ENCODE measurements at places on chromosomes 2 and 18. TPM values are rescaled to one million over a fixed set of nuclear protein-coding genes. Genes with fewer than 3 reads are reported as not detected.

PDK1 gene
- 17.5 TPM for total RNA-seq

RNF103 gene
- total RNA-seq, result 44.4 TPM

TUBA4A gene
- 17.8 TPM for total RNA-seq

SERPINB5 gene
- total RNA-seq, result not detected

POTEI gene
- not detected for total RNA-seq

CTIF gene
- 24.4 TPM for total RNA-seq

DNA sequence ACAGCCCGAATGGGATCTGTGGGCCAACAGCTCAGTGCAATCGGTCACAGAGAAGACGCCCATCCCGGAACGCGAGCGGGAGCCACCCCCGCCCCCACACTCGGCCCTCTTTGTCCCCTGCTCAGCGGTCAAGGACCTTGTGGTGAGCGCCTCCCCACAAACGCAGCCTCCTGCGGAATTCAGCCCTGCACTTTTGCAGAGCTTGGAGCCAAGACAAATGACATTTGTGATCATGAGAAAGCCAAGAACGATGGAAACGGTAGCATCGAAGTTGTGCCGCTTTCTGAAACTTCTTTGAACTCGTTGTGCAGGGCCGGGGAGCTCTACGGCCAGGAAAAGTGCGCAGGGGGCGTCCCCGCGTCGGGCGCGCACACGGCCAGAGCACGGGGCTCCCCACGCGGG, 6.7 kb upstream of the SALL3 start:
- no peaks in the 10 kb centered on the region for H3K36me3 ChIP-seq
- peaks cover 18% of the 10 kb centered on the region for H3K4me1 ChIP-seq
- DNase-seq, result no peak
- no peak overlapping the region for H3K4me3 ChIP-seq

DNA sequence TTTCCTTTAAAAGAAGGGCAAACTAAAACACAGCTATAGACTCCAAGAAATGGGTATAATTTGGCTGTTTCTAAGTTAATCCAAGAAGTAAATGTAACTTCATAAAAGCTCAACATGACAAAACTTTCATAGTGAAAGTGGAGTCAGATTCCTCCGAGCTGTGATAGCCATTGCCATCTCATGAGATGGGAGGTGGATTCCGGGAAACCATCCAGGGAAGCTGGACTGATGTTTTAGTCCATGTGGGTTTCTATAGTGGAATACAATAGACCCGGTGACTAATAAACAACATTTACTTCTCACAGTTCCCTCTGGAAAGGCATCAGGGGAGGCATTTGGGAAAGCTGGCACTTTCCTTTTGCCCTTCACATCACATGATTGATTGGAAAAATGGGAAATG, 10.0 kb upstream of the LAPTM4A start:
- H3K27ac ChIP-seq, result no peak overlapping the region
- no peak overlapping the region for H3K4me3 ChIP-seq
- no peaks in the 10 kb centered on the region for H3K27me3 ChIP-seq
- no peak for DNase-seq
- H3K4me1 ChIP-seq, result peaks cover 5% of the 10 kb centered on the region

DNA sequence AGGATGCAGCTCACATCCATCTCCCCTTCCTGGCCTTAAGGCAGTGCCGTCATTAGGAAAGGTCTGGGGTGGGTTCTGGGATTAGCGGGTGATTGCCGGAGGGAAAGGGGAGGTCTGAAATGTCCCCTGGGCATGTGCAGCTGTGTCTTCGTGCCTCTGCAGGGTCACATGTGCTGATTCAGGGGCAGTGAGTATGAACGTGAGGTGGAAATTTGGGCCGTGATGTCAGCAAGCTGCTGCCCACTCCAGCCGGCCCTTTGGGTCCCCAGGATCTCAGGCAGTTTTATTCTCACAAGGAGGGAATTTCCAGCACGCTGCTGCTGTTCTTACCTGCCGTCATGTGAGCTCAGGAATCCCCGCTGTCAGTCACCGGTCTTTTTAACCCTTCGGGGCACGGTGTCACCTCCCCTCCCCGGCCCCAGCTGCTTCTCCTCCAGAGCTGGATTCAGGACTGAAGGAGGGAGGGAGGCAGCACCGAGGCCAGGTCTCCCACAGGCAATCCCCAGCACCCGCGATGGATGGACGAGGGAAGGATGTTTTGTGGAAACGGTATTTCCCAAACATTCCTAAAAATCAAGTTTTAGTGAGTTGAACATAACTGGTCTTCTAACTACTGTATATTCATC, 23.5 kb downstream of the GPR35 start:
- DNase-seq, result no peak
- no peaks in the 10 kb centered on the region for H3K36me3 ChIP-seq
- H3K4me1 ChIP-seq, result no peaks in the 10 kb centered on the region

DNA sequence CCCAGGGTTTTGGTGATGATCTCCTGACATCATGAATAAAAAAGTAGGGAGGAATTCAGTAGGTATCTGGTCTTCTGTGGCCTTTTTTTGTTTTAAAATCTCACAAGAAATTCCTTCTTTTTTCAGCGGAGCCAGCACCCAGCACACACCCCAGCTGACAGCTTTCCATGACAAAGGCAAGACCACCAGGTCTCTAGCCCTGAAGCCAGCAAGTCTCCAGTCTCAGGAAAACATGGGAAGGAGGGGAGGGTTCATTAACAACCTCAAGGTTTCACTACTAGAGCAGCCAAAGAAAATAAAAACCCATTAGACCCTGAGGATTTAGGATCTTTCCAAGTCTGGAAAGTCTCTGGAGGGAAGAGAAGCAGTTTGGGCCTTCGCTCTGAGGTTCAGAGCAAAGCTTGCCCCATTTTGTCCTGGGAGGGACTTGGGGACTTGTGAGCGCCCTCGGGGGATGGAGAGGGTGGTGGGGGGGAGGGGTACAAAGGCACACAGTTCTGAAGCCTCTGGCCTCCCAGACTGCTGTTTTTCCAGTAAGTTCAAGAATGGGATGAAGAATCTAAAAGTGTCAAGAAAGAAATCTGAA, 9.0 kb downstream of the FOXI3 start:
- no peaks in the 10 kb centered on the region for H3K36me3 ChIP-seq
- no peaks in the 10 kb centered on the region for H3K4me1 ChIP-seq
- no peak overlapping the region for H3K4me3 ChIP-seq
- DNase-seq, result no peak
- no peaks in the 10 kb centered on the region for H3K27me3 ChIP-seq

DNA sequence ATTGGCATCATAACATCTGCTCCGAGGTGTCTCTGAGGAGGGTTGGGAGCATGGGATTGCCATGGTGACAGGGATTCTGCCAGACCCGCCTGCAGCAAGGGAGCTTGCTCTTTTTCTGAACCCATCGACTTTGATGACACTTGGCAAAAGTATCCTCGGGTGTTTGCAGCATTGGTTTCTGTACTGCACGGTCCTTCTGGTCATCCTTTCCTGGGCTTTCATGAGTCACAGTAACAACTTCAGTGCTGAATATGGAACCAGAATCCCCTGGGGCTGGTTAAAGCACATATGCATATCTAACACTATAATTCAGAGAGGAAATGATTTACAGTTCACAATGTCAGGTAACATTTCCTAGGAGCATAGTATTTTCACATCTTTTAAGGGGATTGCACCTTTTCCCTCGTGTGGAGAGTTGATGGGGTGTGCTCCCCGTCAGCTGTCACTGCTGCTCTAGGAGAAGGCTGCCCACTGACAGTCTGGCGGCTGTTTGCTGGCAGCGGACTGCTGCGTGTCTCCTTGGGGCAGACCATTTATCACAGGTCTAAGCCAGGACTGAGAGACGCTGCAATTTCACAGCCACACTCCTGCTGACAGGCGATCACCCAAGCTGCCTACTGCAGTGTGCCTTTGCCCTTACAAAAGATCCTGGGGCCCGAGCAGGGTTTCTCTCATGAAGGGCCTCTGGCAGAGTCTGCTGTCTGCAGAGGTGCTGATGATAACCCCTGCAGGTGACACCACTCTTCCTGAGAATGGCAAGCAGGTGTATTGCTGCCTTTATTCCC, 425.3 kb downstream of the THSD7B start:
- no peak for DNase-seq
- no peak overlapping the region for H3K27ac ChIP-seq
- no peaks in the 10 kb centered on the region for H3K36me3 ChIP-seq
- no peaks in the 10 kb centered on the region for H3K27me3 ChIP-seq
- no peaks in the 10 kb centered on the region for H3K4me1 ChIP-seq
- no peak overlapping the region for H3K4me3 ChIP-seq

- H3K4me1 ChIP-seq, result no peaks in the 10 kb centered on the region
- H3K4me3 ChIP-seq, result no peak overlapping the region
- DNase-seq, result no peak
- no peaks in the 10 kb centered on the region for H3K27me3 ChIP-seq
- H3K36me3 ChIP-seq, result no peaks in the 10 kb centered on the region
- no peak overlapping the region for H3K27ac ChIP-seq
Measured at GRCh38 chr2:174595116-174595809, 2.3 kb downstream of the WIPF1 start.

DNA sequence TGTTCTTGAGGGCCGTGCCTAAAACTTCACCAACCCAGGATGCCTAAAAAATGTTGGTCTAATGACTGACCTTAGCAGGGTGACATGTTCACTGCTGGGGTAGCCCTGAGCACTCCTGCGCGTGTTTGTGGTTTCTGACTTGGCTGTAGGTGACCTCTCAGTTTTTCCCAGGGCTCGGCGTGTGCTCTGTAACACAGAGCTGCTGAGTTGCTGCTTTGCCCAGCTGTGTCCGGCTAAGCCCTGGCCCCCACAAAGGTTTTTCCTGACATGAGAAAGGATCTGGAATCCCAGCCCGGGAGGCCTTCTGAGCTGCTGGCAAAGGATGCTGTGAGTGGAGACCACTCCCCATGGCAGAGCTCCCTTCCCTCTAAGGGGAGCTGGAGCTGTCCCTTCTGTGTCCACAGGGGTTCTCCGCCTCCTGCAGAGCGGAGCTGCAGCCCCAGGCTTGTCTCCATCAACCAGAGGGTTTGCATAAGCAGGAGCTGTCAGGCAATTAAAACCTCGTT, 52.7 kb downstream of the CRIM1 start:
- H3K27ac ChIP-seq, result peak overlapping the region; percentile 64
- H3K27me3 ChIP-seq, result no peaks in the 10 kb centered on the region
- no peaks in the 10 kb centered on the region for H3K36me3 ChIP-seq

DNA sequence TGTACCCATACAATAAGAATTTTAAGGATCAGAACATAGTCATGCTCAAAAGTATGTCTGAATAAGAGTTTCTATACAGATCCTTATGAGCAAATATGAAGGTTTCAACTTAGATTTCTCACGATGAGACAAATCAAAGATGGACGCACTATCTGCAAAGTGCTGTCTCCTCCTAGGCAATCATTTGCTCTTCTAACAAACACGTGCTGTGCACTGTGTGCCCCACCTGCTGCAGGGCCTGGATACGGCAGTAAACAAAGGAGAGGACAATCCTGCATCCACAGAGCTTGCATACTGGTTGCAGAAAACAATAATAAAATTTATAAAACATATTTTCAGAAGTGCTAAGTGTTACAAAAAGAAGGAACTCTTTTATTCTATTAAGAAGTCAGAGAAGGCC, 39.9 kb upstream of the KIDINS220 start:
- no peaks in the 10 kb centered on the region for H3K27me3 ChIP-seq
- no peak overlapping the region for H3K4me3 ChIP-seq
- no peaks in the 10 kb centered on the region for H3K4me1 ChIP-seq
- DNase-seq, result no peak
- H3K36me3 ChIP-seq, result no peaks in the 10 kb centered on the region

DNA sequence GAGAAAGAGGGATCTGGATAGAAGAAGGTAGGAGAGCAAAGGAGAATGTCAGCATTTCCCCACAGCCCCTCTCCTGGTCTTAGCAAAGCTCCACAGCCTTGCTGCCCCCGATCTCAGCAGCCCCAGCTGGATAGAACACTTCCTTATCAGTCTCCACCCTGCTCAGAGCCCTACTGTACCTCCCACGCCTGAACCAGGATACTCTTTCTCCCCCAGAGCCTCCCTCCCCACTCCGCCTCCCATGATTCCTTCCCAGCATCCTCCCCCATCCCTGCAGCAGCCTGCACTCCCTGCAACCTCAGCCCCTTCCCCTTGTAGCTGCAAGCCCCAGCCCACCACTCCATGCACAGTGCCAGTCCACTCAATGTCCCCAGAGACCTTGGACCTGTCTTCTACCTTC, 25.8 kb downstream of the PLB1 start:
- H3K27me3 ChIP-seq, result no peaks in the 10 kb centered on the region
- no peak overlapping the region for H3K4me3 ChIP-seq
- no peak for DNase-seq
- no peak overlapping the region for H3K27ac ChIP-seq
- no peaks in the 10 kb centered on the region for H3K36me3 ChIP-seq
- no peaks in the 10 kb centered on the region for H3K4me1 ChIP-seq

DNA sequence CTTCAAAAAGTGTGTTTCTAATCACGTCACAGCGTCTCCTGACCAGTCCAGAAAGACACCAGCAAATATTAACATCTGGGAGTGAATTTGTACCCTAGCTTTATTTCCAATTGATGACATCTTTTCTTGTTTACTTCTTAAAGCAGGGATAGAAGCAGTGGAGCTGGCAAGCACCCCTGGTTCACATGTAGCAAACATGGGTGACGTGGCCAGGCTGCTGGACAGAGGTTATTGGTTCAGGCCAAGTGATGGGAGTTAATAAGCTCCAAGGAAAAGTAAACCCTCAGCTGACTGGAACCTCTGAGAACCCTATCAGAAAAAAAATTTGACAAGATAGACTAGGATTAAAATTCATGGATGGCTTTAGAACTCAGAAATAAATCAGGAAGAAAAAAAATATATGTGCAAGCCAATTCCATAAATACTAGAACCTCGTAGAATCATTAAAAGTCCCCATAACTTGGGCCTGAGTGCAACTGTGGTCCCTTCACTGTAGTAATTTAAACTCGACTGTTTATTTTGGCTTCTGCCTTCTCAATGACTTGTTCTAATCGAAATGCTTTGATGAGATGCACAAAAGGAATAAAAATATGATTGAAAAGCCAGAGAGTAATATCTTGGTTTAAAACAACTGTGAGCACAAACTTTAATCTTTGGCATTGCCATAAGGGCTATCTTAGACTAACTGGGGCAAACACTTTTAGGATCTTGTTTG, 121.5 kb upstream of the CTAGE1 start:
- H3K4me3 ChIP-seq, result no peak overlapping the region
- H3K4me1 ChIP-seq, result no peaks in the 10 kb centered on the region
- H3K36me3 ChIP-seq, result no peaks in the 10 kb centered on the region
- peak; percentile 15 for DNase-seq
- H3K27ac ChIP-seq, result no peak overlapping the region

Measured in body of pancreas (tissue), 4 donors.